ENCODE measurements at places on chromosomes 1 and 21.

- DNase-seq: no peak
Measured at GRCh38 chr1:53766194-53766742, 27.3 kb upstream of the GLIS1 start.

- DNase-seq: no peak
Measured at GRCh38 chr1:204940591-204940990, 69.9 kb downstream of the NFASC start.

DNA sequence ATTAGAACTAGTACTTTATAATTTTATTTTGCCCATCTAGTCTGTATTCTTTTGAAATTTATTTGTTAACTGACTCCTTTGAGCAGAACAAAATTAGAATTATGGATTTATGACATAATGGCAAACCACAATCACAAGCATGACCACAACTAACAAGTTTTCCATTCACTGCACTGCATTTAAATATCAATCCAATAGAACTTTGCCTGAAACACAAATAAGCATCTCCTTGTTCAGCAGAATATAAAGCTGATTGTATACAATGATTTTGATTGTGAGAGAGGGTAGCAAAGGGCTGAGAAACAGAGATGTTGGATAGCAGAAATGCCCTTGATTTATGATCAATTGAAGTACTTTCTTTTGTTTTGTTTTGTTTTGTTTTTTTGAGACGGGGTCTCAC lies 495.5 kb upstream of the RGS18 start:
- no peak for DNase-seq

DNA sequence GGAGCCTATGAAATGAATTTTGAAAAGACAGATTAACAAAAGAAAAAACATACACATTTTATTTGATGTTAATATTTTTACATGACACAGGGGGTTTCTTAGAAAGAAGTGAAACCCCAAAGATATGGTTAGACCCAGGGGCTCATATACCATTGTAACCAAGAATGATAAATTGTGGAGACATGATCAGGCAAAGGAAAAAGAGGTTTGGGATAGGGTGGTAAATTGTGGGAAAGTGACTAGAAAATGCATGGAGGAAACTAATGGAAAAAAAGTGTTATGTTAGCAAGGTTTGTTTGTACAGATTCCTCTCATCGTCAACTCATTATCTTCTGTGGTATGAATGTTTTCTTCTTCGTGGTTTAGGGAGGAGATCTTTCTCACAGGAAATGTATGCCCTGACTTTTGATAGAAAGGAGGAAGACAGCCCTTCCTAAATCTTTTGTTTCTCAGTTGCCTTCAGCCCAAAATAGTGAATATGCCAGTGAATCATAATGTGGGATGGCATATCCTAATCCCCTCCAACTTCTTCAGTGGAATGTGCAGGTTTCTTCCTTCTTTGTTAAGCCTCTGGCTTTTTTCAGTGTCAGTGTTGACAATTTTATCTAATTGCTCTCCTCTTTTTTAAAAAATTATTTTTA lies 140.4 kb upstream of the UBE2U start:
- no peak for DNase-seq
